GM12891 (cell line): ENCODE measurements at places on chromosomes 2 and 18.

DNA sequence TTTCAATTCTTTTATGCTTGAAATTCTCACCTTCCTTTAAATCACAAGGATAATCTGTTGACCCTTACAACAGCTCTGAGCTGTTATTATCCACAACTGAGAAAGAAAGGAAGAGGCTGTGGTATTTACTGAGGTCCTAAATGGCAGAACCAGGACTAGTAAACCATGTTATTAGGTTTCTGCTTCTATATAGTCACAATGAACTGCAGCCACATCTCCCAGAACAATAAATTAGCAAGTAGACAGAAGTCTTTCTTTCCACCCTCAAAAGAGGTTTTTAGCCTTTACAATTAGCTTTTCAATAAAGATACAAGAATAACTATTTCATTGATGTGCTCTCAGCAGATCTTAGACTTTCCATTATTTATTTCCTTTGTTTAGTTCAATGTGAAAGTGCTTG is 374.2 kb downstream of the NRXN1 start:
- no peak for DNase-seq

GRCh38 chr18:2002151-2002550 is 569.2 kb downstream of the METTL4 start:
- no peak for DNase-seq

DNA sequence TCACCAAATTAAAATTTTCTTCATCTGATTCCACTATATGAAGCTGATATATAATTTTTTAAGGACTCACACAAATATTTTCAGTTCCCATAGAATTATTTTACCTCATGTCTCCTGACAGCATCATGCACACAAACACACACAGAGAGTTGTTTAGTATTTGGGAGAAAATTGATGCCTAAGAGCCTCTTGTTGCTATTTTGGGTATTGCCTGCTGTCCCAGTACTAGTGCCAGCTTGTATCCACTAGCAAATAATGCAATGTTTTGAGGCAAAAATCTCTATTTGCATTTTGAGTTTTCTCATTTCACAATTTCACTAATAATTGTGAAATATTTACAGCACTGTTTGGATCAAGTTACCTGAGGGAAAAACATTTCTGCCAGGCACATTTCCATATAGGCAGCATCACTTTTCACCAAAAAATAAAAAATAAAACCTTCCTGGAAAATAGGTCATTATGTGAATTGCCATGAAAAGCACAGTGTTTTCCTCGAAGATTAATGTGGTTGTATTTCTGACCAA is 328.2 kb downstream of the KCNJ3 start:
- no peak for DNase-seq

GRCh38 chr2:38966006-38966405 is 76.3 kb downstream of the ARHGEF33 start:
- DNase-seq, result no peak

GRCh38 chr2:102391565-102391964 is 31.4 kb upstream of the IL18RAP start:
- no peak for DNase-seq

DNA sequence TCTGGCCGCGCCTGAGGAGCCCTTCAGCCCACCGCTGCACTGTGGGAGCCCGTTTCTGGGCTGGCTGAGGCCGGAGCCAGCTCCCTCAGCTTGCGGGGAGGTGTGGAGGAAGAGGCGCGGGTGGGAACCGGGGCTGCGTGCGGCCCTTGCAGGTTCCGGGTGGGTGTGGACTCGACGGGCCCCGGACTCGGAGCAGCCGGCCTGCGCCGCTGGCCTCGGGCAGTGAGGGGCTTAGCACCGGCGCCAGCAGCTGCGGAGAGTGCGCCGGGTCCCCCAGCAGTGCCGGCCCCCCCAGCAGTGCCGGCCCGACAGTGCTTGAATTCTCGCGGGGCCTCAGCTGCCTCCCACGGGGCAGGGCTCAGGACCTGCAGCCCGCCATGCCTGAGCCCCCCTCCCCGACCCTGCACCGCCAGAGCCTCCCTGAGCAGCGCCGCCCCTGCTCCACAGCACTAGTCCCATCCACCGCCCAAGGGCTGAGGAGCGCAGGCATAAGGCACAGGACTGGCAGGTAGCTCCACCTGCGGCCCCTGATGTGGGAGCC is 534.2 kb downstream of the ZNF804A start:
- no peak for DNase-seq

GRCh38 chr2:200794143-200794542 is 17.6 kb upstream of the BZW1 start:
- no peak for DNase-seq

GRCh38 chr2:219592736-219593135 is 4.9 kb upstream of the STK11IP start:
- no peak for DNase-seq

GRCh38 chr2:75233965-75234364 is 34.6 kb upstream of the TACR1 start:
- DNase-seq, result no peak

GRCh38 chr2:40584432-40584831 is 132.5 kb upstream of the SLC8A1 start:
- no peak for DNase-seq

GRCh38 chr2:63735263-63735662 is 106.4 kb upstream of the UGP2 start:
- DNase-seq, result no peak

GRCh38 chr18:60663060-60663989 is 290.8 kb upstream of the MC4R start:
- no peak for DNase-seq

DNA sequence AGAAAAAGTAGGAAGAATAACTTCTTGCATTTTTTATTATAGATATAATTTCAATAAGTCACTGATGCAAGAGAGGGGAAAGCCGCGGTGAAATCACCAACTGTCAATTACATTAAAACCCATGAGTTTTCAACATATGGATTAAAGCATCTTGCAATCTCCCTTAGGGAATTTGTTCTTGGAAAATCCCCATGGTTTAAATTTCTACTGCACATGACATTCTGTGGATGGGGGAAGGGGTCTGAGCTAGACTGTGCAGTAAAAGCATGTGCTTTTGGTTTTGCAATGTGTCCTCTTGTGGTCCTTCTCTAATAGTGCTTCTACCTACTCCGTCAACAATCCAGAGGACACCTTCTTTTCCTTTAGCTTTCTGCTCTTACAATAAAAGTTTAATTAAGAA is 894.0 kb downstream of the DCDC2C start:
- no peak for DNase-seq

DNA sequence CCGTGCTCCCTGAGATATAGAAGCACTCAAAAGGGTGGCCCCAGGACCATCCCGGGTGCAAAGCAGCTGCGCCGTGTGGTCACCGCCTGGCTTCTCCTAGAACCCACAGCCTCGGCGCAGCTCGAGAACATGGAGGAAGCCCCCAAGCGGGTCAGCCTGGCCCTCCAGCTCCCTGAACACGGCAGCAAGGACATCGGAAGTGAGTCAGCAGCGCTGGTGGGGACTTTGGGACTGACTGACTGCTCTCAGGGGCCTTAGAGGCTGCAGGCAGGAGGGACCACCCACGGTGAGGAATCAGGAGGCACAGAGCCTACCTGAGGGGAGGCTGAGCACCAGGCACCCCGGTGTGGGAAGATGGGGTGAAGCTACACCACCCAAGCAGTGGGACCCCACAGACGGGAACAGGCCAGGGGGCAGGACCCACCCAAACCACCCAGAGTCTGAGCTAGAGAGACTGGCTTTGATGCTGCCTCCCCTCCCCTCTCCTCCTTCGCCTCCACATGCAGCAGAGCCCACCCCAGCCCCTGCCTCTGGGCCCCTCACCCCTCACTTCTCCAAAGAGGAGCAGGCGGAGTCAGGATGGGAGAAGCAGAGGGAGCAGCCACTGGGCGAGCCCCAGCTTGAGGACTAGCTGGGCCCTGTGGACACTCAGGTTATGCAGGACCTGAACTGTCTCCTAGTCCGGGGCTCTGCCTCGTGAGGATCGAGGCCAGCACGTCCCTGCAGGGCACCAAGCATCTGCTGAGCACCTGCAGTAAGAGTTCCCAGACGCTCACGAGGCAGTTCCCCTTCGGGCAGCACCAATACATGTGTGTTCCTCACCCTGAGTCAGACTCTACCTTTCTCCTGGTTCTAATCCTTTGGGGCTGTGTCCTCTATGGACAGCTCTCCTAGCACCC is 28.7 kb downstream of the MTERF4 start:
- no peak for DNase-seq

- DNase-seq, result no peak
Observed at GRCh38 chr2:26076001-26076587, 42.2 kb downstream of the RAB10 start.

DNA sequence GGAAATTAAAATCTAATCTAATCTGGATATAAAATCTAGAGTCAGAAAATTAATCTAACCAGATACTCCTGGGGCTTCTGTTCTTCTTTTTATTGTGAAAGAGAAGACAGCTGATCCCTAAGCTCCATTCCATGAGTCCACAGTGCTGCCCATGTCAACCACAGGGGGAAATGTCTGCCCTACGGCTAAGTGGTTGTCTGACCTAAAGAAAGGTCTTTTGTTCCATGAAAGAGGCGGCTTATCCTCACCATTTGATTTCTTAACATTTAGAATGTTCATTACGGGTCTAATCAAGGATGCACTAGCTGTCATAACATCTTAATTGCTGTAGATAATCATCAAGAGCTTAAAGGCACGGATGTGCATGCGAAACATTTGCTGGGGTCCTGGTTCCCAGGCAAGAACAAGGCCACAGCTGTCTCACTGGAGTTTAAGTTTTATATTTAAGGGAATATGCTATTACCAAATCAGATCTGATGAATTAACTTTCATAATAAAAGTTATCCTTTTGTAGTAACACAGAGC is 162.6 kb downstream of the PAX3 start:
- no peak for DNase-seq

DNA sequence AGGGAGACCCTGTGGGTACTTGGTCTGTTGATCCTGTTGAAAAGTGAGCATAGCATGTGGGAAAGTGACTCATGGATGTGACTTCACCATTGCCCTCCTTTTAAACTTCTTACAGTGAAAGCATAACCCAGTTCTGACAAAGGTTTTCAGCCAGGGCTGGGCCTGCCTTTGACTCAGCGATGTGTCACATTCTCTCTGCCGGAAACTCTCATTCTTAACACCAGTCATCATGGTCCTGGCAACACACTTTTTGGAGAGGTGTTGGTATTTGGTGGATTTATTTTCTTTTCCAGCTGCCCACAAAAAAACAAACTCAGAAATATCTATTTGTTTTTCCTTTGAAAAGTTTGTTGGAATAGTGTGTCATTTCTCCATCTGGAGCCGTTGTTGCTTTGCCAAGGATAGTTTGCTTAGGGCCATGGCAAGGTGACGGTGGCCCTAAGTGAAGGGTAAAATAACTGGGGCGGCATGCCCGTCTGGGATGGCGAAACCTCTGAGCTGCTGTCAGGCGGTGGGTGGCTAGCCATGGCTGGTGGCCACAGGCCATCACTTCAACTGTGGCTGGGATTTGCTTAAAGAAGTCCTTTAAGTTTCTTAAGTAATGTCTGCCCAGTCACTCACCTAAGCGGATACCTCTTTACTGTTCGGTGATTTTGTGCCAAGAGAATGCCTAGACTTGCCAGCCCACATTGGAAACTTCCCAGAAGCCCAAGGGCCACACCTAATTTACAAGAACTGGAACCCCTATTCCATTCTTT is 123.3 kb downstream of the LTBP1 start:
- no peak for DNase-seq

GRCh38 chr2:148726228-148726627 is 81.7 kb downstream of the EPC2 start:
- no peak for DNase-seq

DNA sequence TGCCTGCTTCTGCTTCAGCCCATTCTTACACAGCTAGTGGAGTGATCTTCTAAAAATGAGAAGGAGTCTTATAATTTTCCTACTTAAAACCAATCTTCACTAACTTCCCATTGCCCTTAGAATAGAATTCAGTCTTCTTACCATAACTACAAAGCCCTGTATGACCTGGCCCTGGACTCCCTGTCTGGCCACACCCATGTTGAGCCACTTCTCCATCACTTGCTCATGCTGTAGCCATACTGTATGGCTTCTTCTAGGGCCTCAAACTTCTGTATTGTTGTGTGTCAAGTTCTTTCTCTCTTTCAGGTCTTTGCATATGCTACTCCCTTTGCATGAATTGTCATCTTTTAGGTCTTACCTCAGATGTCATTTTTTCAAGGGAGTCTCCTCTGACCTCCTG is 11.2 kb downstream of the DGUOK start:
- DNase-seq, result no peak

- no peak for DNase-seq
Observed at GRCh38 chr2:152497481-152498052, 162.6 kb downstream of the FMNL2 start.

DNA sequence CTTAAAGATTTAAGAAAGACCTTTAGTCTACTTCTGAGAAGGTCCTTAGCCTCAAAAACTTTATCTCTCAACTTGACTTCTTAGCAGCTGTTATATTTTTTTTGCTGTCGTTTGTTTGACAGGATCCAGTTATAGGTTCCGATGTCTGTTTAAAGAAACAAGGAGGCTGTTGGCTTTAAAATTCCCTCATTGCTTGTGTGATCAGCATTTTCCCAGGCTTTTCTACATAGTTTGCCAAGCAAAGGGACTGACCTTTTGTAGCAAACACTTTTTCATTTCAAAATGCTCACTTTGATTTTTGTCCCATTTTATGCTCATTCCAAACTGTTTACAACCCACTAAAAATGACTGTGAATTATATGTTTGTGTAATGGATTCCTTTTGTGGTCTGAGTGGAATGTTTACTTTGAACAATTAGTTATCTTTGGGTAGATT is 394.9 kb downstream of the ARHGAP15 start:
- DNase-seq, result no peak

- DNase-seq, result no peak
Observed at GRCh38 chr2:236161531-236161930, 6.7 kb downstream of the GBX2 start.

GRCh38 chr2:9519250-9519649 is 36.4 kb downstream of the ADAM17 start:
- DNase-seq, result no peak

GRCh38 chr2:95387358-95387757 is 15.2 kb upstream of the FAHD2A start:
- no peak for DNase-seq

DNA sequence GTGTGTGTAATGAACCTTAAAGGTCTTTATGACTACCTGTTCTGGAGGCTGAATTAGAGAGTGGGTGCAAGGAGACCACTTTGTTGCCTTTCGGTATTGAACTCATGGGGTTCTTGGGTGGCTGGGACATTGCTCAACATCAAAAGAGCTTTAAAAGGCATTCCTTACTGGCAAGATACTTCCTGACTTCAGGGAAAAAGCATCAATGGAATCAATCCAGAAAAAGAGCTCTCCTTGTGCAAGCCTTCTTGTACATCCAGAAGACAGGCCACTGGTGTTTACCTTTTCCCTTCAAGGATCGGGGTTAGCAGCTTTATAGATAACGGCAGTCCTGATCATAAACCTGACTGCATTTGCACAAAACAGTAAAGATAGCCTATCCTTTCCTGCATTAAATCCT is 9.5 kb downstream of the PNO1 start:
- no peak for DNase-seq

- no peak for DNase-seq
Observed at GRCh38 chr2:238971318-238972145, 123.6 kb downstream of the TWIST2 start.

GRCh38 chr2:85554980-85555612 is 6.2 kb downstream of the GGCX start:
- no peak for DNase-seq
